Heart left ventricle (tissue), 16 donors: ENCODE measurements at places on chromosomes 4 and X.

DNA sequence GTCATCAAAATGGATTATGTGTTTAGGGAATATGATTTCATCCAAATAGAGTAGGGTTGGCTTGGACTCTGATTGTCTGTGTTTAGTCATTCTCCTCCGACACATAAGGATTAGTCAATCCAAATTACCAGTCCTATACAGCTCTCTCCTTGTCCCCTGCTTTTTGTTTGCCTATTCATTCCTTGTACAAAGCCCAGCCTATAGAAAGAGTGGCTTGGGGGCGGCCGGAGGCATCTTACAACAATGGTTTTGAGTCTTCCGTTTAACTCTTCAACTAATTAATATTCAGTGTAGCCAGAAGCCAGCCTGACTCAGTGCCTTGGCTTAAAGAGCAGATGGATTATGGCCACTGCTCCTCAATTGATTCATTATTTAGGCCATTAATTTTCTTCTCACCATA is 796.6 kb upstream of the POU3F4 start:
- DNase-seq: no peak

GRCh38 chrX:35444671-35445355 is 353.3 kb upstream of the MAGEB16 start:
- DNase-seq: no peak

GRCh38 chr4:108628411-108628810 is 8.0 kb downstream of the RPL34 start:
- no peak for DNase-seq

- DNase-seq: no peak
Measured at GRCh38 chr4:143531380-143531779, 17.9 kb downstream of the SMARCA5 start.

GRCh38 chrX:71482228-71482958 is 50.5 kb upstream of the OGT start:
- DNase-seq: no peak

GRCh38 chrX:22666441-22666840 is 333.3 kb upstream of the DDX53 start:
- no peak for DNase-seq
